Putamen (tissue), 1 donor: ENCODE measurements at places on chromosomes 7 and 10.
A peak's percentile ranks its signal among the peaks of the same experiment; 100 is the strongest.

- DNase-seq: no peak
Observed at GRCh38 chr7:1144269-1144771, 15.7 kb downstream of the ZFAND2A start.

DNA sequence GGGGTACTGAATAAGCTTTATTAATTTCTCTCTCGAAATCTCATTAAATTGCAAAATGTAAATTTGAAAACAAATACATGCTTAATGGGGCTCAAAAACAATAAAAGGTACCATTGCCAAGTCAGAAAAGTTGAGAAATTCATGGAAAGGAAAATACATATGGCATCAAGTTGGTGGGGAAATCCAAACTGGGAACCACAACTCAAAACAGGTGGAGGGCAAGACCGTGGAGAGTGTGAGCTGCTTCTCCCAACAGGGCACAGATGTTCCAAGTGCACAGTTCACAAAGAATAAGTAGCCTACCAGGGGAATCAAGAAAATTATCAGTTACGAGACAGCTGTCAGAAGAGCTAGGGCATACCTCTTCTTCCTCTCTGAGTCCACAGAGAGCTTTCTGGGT, 26.6 kb downstream of the MKX start:
- DNase-seq: no peak

- no peak for DNase-seq
Observed at GRCh38 chr7:5670183-5670935, 111.1 kb downstream of the RNF216 start.

DNA sequence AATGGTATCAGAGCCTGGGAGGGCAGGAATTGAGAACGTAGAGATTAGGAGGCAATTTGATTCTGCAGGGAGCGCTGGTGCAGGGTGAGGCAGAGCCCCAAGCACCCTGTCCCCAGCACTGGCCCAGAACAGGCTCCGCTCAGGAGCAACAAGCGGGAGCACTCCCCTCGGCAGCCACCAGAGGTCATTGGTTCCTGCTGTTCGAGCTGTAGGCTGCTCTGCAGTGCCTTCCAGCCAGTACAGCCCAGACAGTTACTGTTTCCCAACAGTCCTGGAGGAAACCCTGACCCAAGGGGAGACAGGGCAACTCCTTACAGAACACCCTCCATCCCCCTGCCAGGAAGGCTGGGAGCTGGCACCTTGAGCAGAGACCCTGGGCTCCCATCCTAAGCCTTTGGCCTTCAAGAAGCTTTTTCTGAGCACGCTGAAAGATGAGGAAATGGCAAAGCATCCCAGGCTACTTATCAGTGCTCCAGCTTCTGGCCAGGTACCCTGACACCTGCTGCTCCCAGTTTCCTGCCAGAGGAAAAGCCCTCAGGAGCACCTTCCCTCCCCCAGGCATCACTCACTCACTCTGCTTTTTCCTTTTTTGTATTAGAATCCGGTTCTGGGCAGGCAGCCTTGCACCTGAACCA, 71.2 kb upstream of the EFCAB10 start:
- DNase-seq: peak; percentile 68

GRCh38 chr10:118725886-118726500, 28.8 kb downstream of the CACUL1 start:
- no peak for DNase-seq

DNA sequence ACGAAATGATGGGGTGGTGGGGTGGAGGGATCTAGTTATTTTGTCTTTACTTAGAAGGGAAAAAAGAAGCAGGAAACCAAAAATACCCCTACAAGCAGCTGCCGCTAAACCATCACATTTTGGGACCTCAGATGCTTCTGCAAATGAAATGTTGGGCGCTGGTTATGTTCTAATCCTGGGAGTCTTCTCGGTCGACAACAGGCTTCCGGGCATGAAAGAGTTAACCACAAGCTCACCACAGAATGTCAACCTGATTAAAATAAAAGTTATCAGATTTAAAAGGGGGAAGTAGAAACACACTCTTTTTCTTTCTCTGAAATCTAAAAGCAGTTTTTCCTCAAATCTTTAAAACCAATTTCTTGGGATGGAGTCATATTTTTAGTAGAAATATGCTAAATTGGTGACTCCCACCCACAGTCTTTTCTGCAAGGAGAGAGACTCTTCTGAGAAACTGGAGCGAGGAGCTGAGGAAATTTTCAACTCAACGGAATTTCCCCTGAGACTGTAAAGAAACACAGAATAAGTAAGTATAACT, 16.8 kb downstream of the IL2RA start:
- DNase-seq: peak; percentile 60

GRCh38 chr10:79243181-79244067, 103.8 kb upstream of the PPIF start:
- DNase-seq: peak; percentile 75

DNA sequence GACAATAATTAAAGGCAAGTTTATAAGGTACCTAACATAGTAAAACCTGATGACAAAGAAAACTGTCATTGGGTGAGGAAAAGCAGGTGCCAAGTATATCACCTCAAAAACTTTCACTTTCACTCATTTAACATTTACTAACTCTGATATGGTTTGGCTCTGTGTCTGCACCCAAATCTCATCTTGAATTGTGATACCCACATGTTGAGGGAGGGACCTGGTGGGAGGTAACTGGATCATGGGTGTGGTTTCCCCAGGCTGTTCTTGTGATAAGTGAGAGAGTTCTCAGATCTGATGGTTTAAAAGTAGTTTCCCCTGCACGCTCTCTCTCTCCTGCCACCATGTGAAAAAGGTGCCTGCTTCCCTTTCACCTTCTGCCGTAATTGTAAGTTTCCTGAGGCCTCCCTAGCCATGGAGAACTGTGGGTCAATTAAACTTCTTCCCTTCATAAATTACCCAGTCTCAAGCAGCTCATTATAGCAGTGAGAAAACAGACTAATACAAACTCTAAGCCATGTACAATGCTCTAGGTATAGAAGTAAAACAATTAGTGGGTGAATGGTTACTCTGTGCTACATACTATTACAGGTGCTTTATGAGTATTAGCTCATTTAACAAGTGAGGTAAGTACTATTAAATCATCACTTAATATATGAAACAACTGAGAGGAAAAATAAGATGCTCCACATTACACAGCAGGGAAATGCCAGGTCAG, 199.0 kb downstream of the CHCHD3 start:
- DNase-seq: no peak

- DNase-seq: no peak
Observed at GRCh38 chr7:2644562-2645273, 12.9 kb downstream of the TTYH3 start.

DNA sequence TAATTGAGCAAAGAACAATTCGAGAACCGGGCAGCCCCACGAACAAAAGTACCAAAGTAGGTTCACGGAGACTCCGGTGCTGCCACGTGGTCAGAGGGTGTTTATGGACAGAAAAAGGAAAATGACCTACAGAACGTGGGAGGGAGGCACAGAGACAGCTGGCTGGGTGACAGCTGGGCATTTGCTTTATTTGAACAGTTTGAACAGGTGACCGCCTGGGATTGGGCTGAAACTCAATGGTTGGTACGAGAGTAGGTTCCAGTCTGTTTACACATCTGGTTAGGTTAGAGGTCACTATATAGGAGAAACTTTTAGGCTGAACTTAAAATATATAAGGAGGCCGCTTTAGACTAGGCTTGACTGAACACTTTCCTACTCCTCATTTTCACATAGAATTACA, 50.6 kb upstream of the CELF2 start:
- DNase-seq: no peak
